PC-3 (cell line): ENCODE measurements at places on chromosomes 3 and 15.

DNA sequence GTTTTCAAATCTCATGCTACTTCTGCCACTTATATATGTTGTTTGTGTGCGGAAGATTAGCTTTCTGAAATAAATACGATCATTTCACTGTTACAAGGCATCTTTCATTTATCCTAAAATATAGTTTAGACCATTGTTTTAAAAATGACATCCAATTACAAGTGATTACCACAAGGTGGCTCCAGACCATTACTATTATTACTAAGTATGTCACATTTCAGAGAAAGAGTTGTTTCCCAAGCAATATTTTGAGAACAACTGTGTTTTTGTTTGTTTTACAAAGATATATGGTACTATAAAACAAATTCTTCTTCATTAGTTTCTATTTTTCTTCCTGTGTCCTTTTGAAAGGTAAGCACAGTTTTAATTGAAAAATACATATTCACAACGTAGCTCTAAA is 136.0 kb upstream of the RAP2B start:
- peak; percentile 67 for DNase-seq

GRCh38 chr3:137948400-137949072 is 61.4 kb upstream of the CLDN18 start:
- no peak for DNase-seq

DNA sequence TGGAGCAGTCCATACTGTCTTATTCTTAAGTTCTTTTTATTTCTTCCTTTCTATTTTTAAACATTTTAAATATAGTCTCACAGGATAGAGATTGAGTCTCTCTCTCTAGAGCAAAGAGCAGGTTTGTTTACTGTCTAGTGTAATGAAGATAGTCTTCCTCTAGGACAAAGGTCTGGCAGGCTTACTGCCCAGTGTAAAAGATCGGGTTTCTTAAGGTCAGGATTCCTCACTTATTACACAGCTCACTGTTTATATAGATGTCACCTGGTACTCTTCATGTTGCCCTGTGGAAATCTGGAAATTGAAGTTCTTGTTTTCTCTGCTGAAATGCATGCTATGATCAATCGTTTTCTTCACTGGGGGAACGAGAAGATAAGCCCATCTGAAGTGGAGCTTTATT is 76.0 kb downstream of the ZBBX start:
- peak; percentile 48 for DNase-seq

DNA sequence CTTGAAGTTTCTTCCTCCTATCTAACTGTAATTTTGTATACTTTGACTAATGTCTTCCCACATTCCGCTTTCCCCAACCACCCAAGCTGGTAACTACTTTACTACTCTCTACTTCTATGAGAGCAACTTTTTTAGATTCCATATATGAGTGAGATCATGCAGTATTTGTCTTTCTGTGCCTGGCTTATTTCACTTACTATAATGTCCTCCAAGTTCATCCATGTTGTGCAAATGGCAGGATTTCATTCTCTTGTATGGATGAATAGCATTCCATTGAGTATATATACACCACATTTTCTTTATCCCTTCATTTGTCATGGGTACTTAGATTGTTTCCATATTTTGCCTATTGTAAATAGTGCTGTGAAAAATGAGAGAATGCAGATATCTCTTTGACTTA is 78.5 kb upstream of the CCNL1 start:
- no peak for DNase-seq

DNA sequence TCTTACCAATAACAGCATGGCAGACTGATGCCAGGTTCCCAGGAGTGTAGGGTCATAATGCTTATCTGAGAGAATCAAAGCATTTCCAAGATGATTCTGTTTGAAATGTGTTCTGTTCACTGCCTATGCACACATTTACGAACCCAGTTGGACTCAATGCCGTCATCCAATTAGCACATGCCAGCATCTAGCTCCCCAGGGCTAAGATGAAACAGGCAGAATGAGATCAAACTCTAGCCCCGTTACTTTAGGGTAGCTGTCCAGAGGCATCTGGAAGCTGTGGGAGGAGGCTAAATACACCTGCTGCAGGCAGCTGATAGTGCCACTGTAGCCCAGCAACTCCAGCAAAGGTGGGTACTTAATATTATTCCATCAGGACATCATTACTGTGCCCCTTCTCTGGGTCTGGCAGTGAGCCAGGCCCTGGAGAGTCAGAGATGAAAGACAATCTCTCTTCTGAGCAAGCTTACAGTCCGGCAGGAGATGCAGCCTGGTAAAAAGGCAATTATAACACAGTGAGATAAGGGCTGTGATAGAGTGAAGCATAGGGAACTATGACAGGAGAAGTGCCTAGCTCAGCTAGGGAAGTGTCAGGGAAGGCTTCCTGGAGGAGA is 156.4 kb upstream of the PPP2R3A start:
- DNase-seq = no peak
